ENCODE measurements at places on chromosomes 4 and X.

DNA sequence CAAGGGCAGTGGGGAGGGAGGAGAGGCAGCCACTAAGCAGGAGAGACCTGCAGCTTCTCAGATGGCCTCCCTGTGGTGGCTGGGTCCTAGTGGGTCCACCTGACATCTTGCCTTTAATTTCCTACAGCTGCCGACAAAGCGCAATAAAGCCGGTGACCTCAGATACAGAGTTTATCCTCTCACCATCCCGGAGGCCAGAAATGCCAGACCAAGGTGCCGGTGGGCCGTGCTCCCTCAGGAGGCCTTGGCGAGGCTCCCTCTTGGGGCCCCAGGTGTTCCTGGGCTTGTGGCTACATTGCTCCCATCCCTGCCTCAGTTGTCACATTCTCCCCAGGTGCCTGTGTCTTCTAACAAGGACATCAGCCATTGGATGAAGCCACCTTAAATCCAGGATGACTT is 103.0 kb downstream of the ADRA2C start:
- peak; percentile 36 for DNase-seq

GRCh38 chrX:136025091-136025490 is 39.9 kb downstream of the SLC9A6 start:
- no peak for DNase-seq

DNA sequence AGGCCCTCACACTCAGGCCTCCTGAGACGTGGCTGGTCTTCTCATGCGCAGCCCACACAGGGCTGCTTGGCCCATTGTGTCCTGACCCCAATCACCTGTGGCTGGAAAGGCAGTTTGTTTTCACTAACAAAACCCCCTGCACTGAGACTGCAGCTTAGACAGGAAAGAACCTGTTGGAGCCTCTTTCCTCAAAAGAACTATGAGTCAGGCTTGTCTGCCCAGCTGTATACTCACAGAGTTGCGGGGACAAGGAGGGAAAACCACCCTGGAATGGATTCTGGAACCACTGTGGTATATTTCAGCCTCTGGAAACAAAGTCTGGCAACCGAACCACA is 5.2 kb upstream of the TMEM156 start:
- no peak for DNase-seq

DNA sequence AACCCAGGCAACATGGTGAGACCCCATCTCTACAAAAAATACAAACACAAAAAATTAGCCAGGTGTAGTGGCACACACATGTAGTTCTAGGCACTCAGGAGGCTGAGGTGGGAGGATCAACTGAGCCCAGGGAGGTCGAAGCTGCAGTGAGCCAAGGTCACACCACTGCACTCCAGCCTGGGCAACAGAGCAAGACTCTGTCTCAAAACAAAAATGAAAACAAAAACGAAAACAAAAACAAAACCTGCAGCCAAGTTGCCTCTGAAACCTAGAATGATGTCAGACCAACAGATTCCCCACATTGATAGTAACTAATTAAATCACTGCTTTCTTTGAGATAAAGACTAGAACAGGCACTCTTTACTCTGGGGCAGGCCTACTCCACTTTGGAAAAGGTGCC is 104.5 kb downstream of the AMELX start:
- DNase-seq: no peak

GRCh38 chr4:9898596-9899305 is 117.3 kb downstream of the DRD5 start:
- no peak for DNase-seq

- no peak for DNase-seq
Measured at GRCh38 chrX:74117962-74118902, 185.7 kb upstream of the ZCCHC13 start.

- no peak for DNase-seq
Measured at GRCh38 chr4:81651243-81651899, 179.7 kb upstream of the RASGEF1B start.

- DNase-seq: no peak
Measured at GRCh38 chr4:56731857-56732256, 50.8 kb upstream of the HOPX start.

DNA sequence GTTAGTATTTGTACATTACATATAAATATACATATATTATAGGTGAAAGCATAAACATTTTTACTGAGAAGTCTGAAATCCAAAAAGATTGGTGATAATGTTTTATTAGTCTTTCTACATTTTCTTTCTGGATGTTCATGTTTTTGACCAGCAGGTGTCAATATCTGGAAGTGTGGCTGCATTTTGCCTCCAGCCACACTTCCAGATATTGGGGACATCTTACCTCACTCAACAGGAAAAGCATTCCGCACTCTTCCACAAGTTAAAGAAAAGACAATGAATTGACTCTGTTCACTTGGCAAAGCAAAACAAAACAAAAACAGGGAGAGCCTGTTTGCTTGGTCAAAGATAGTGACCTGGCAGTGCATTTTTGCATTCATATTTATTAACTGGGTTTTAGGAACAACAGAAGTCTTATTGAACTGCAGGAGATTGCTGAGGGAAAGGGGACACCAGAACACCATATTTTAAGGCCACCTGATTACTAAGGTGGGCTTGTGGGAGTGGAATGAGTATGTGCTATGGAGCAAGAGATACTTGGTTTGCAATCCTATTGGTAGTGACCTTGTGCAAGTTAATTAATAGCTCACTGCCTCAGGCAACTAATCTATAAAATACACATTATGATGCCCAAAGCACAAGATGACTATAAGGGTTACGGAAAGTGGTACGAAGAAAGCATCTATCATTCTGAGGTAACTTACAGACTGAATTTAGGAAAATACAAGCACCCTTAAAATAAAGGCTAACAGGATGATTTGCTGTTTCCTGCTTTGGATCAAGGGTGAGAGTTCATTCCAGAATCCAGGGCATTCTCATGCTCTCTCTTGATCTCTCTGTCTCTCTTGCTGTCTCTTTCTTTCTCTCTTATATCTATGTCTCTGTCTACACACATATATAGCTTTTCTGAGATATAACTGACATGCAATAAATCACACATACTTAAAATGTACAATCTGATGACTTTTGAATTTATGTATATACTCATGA is 389.9 kb upstream of the EMCN start:
- no peak for DNase-seq

DNA sequence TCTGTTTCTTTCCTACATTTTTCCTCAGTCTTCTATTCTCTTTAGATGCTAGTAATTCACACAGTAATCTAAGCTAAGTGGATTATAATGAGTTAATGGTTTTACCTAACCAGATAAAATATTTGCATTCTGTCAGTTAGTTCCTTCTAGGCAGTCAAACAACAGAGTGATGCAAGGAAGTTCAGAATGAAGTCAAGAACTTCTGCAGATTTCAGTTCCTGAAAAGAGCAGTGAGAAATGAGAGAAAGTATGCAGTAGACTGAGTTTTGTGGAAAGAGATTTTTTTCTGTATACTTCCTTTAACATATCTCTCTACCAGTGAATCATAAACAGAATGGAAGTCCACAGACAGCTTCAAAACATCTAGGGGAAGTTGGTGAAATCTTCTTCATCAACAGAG is 774.0 kb upstream of the POU3F4 start:
- DNase-seq: no peak

- no peak for DNase-seq
Measured at GRCh38 chr4:86910820-86911684, 18.8 kb upstream of the C4orf36 start.

- no peak for DNase-seq
Measured at GRCh38 chr4:153198719-153199118, 5.5 kb upstream of the TRIM2 start.

- DNase-seq: no peak
Measured at GRCh38 chrX:16039834-16040233, 83.5 kb upstream of the GRPR start.

DNA sequence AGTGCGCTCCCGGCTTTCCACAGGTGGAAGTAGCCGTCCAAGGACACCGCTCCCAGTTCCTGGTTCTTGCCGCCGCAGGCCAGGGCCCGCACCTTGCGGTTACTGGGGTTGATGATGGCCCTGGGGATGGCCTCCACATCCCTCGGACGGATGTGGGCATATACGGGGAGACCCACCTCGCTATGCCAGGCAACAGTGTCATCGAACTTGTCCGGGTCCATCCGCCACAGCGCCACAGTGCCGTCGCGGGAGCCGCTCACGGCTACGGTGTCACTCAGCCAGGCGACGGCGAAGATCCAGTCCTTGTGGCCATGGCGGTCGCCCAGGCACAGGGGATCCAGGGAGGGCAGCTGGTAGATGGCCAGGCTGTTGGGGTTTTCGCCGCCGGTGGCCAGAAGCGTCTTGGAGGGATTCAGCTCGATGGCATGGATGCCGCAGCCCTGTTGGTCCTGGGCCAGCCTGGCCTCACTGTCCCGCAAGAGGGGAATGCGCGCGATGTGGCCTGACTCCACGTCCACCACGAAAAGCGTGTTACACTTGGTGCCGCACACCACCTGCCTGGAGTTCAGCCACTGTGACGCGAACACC is 795 bp downstream of the DCAF12L1 start:
- DNase-seq: peak; percentile 56

- no peak for DNase-seq
Measured at GRCh38 chrX:39175418-39176057, 374.3 kb downstream of the MID1IP1 start.

DNA sequence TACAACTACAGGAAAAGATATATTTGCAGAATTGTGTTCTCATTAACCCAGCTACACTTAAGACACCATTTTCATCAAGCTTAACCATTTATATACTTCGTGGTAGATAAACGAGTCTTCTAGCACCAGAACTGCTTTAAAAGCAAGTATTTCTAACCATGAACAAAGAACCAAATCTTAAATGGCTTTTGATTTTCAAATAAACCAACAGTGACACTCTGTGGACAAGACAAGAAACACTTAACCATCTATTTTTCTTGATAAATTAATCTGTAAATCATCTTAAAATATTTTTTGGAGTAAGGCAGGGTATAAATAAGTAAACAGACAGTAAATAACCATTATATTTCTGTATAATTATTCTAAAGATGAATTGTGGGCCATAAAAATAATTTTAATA is 10.2 kb downstream of the BEND2 start:
- no peak for DNase-seq

DNA sequence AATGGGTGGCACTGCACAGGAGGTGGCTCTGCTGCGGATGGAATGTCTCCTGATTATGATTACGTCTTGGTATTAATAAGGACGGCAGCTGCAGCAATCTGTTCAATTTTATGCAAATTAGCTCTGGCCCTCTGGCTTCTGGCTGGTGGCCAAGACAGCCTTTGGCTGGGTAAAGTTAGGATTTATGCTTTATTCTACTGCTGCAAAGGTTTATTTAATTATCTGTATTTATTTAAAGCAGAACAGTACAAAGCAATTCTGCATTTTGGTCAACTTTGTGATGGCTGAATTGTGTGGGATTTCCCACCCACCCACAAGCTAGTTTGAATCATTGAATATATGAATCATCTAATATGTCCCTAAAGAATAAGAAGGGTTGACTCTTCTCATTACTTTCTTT is 745.6 kb upstream of the FAM241A start:
- DNase-seq: no peak

DNA sequence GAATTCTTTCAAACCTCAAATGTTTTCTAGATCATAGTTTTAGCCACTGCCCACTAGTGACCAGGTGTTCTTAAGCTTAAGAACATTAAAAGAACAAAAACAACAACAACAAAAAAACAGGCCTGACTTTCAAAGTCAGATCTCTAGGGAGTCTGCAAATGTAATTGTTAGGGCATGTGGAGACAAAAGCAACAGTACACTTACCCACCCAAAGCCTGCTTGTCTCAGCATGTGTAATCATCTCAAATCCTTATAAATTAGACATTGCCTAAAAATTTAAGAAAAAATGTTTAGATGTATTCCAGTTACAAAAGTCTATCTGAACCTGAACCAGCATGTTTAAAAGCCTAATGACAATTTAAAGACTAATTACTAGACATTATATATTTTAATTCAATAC is 79.9 kb downstream of the SLC7A11 start:
- no peak for DNase-seq

- DNase-seq: no peak
Measured at GRCh38 chrX:150038986-150039599, 100.8 kb upstream of the EOLA2 start.

- DNase-seq: no peak
Measured at GRCh38 chr4:185276036-185276435, 66.6 kb downstream of the SNX25 start.

GRCh38 chr4:22573198-22573597 is 57.3 kb upstream of the ADGRA3 start:
- no peak for DNase-seq

DNA sequence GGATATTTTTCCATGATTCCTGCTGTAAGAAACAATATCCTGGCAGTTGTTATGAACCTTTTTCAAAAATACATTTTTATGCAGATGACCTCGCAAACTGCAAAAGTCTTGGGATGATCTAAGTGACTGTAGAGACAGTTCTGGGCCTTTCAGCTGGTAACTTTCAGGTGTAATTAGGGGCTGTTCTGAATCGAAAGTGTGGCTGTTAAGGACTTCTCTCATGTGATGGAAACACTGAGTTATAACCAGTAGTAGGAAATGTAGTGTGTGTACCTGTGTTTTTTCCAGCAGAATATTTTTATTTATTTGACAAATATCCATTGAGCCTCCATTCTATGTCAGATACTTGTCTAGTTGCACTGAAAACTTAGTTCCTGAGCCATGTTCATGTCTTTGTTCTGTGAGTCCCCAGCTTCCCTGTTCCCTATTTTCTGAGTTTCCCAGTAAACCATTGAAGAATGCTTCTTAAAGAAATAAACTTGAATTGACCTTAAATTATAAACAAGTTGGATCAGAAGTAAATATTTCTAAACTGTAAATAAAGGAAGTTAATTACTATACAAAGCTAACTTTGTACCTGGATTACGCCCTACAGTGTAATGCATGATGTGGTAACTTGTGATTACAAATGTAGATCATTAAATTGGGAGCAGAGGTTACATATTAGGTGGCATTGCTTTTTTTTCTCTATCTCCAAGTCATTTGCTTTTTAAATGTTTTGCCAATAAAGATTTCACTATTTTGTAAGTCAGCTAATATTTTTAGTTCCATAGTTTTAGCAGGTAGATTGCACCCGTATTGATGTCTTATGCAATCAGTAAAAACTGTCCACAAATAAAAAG is 33.7 kb upstream of the HPGD start:
- DNase-seq: no peak

GRCh38 chr4:63211776-63212479 is 1197.3 kb downstream of the TECRL start:
- no peak for DNase-seq

- DNase-seq: no peak
Measured at GRCh38 chr4:120540625-120541024, 381.9 kb downstream of the PRDM5 start.

DNA sequence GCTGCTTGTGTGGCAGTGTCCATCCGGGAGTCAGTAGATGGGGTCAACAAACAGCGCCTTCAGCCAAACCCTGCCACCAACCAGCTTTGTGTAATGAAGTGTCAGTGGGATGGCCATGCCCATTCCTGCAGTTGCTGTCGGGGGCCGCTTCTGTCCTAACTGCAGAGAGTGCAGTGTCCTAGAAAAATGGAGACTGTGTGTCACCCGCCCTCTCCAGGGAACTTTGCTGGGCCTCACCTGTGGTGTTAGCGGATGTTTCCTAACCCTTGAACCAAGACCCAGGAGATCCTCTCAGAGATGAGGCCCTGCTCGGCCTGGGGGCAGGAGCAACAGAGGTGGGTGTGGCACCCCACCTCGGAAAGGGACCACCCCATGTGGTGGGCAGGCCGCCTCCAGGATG is 35.3 kb upstream of the HGFAC start:
- peak; percentile 43 for DNase-seq

- no peak for DNase-seq
Measured at GRCh38 chr4:86159216-86159615, 200.6 kb downstream of the MAPK10 start.
